ENCODE measurements at places on chromosomes 12 and 14. TPM values are rescaled to one million over a fixed set of nuclear protein-coding genes. Genes with fewer than 3 reads are reported as not detected.

Gene TMEM106C
- 132 TPM for total RNA-seq

Gene TMEM63C
- total RNA-seq: under 0.01 TPM

Gene MYL2
- total RNA-seq: not detected

Gene FRMD6
- 107 TPM for total RNA-seq

Gene SNX6
- total RNA-seq: 122 TPM

Gene KLRC4
- not detected for total RNA-seq

Data from melanocyte of skin (primary cell).